ENCODE measurements at places on chromosomes 13 and 19.

DNA sequence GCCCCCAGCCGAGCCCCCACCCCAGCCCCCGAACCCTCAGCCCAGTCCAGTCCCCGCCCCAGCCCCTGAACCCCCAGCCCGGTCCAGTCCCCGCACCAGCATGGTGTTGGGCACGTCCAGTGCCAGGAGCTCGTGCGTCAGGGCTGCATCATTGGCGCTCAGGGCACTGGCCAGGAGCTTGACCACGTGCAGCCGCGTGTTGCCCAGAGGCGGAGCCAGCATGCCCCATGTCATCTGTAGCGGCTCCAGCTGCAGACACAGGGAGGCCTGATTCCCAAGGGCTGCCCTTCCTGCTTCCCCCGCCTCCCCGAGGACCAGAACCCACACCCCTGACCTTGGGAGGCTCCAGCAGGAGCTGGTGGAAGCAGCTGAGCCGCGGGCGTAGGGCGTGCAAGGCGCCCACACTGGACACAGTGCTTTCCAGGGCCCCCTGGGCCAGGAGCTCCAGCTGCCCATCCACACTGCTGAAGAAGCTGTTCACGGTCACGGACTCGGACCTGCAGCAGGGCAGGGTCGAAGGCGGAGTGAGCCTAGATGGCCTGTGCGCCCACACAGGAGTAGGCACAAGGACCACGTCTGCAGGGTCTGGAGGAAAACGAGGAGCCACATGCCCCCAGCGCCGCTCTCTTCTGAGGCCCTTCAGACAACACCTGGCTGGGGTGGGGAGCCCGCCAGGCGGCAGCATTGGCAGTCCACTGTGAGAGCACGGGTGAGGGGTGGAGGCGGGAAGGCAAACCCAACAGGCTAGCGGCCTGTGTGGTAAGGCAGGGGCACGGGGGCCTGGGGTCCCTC lies 12.8 kb upstream of the TMEM86B start:
- DNase-seq, result no peak
- no peaks in the 10 kb centered on the region for H3K27me3 ChIP-seq
- H3K36me3 ChIP-seq, result no peaks in the 10 kb centered on the region
- H3K4me3 ChIP-seq, result no peak overlapping the region

DNA sequence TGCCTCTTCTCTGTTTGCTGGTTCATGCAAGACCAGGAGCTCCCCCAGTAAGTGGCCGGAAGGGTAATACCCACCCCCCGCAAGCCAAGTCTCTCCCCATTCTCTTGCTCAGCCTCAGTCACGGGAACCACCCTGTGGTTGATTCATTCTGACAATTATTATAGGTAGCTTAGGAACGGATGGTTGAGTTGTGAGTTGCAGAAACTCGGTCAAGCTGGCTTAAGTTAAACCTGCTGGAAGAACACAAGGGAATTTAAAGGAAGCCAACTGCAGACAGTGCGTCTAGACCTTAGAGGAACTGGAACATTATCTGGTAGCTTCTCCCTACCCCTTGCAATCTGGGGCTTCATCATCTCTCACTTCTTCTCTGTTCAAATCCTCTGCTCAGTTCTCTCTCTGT lies 8.9 kb downstream of the FPR1 start:
- no peaks in the 10 kb centered on the region for H3K36me3 ChIP-seq
- no peak for DNase-seq
- no peak overlapping the region for H3K4me3 ChIP-seq
- no peak overlapping the region for H3K27ac ChIP-seq

- DNase-seq, result no peak
- H3K4me1 ChIP-seq, result no peaks in the 10 kb centered on the region
- no peak overlapping the region for H3K27ac ChIP-seq
- no peaks in the 10 kb centered on the region for H3K27me3 ChIP-seq
- no peaks in the 10 kb centered on the region for H3K36me3 ChIP-seq
- H3K4me3 ChIP-seq, result no peak overlapping the region
Observed at GRCh38 chr13:80527400-80527799, 186.5 kb upstream of the SPRY2 start.

- H3K4me1 ChIP-seq, result peaks cover 14% of the 10 kb centered on the region
- peak overlapping the region; percentile 53 for H3K27ac ChIP-seq
- H3K36me3 ChIP-seq, result no peaks in the 10 kb centered on the region
- no peak for DNase-seq
- H3K27me3 ChIP-seq, result no peaks in the 10 kb centered on the region
Observed at GRCh38 chr13:113049521-113049941, 56.1 kb upstream of the F7 start.

GRCh38 chr19:7681340-7682174 lies 924 bp downstream of the TRAPPC5 start:
- DNase-seq, result no peak
- H3K4me3 ChIP-seq, result peak overlapping the region; percentile 100
- H3K27ac ChIP-seq, result peak overlapping the region; percentile 91
- no peaks in the 10 kb centered on the region for H3K36me3 ChIP-seq
- H3K4me1 ChIP-seq, result peaks cover 19% of the 10 kb centered on the region

GRCh38 chr19:1267477-1268225 lies 1.5 kb upstream of the CIRBP start:
- peak overlapping the region; percentile 54 for H3K4me3 ChIP-seq
- peak overlapping the region; percentile 99 for H3K27ac ChIP-seq
- no peak for DNase-seq
- peaks cover 78% of the 10 kb centered on the region for H3K4me1 ChIP-seq
- peaks cover 24% of the 10 kb centered on the region for H3K36me3 ChIP-seq

- DNase-seq, result no peak
- no peak overlapping the region for H3K4me3 ChIP-seq
- no peak overlapping the region for H3K27ac ChIP-seq
- H3K4me1 ChIP-seq, result peaks cover 24% of the 10 kb centered on the region
- H3K27me3 ChIP-seq, result no peaks in the 10 kb centered on the region
Observed at GRCh38 chr19:45526143-45526542, 18.9 kb downstream of the VASP start.

- no peak overlapping the region for H3K4me3 ChIP-seq
- H3K27ac ChIP-seq, result no peak overlapping the region
- H3K4me1 ChIP-seq, result no peaks in the 10 kb centered on the region
- DNase-seq, result no peak
- H3K36me3 ChIP-seq, result no peaks in the 10 kb centered on the region
- no peaks in the 10 kb centered on the region for H3K27me3 ChIP-seq
Observed at GRCh38 chr13:46176756-46177155, 5.2 kb downstream of the LCP1 start.

GRCh38 chr13:50319635-50320255 lies 304.5 kb downstream of the KCNRG start:
- no peak overlapping the region for H3K4me3 ChIP-seq
- no peak overlapping the region for H3K27ac ChIP-seq
- H3K27me3 ChIP-seq, result no peaks in the 10 kb centered on the region
- DNase-seq, result no peak
- peaks cover 8% of the 10 kb centered on the region for H3K4me1 ChIP-seq

Measured in vagina (tissue), 2 donors.